ENCODE measurements at places on chromosomes 4 and X.

GRCh38 chr4:4677556-4678522 is 136.0 kb upstream of the STX18 start:
- peak; percentile 56 for DNase-seq

GRCh38 chrX:54926978-54927377 is 6.4 kb downstream of the TRO start:
- no peak for DNase-seq

GRCh38 chr4:26081795-26082498 is 167.9 kb downstream of the SMIM20 start:
- peak; percentile 47 for DNase-seq

GRCh38 chr4:188266386-188266785 is 127.1 kb downstream of the TRIML1 start:
- no peak for DNase-seq

- no peak for DNase-seq
Measured at GRCh38 chr4:112739442-112739841, 102.5 kb downstream of the LARP7 start.

- no peak for DNase-seq
Measured at GRCh38 chr4:106987311-106987710, 48.8 kb downstream of the DKK2 start.

- no peak for DNase-seq
Measured at GRCh38 chr4:119317990-119318389, 3.9 kb downstream of the FABP2 start.

GRCh38 chrX:74371425-74372222 is 49.7 kb upstream of the SLC16A2 start:
- no peak for DNase-seq

DNA sequence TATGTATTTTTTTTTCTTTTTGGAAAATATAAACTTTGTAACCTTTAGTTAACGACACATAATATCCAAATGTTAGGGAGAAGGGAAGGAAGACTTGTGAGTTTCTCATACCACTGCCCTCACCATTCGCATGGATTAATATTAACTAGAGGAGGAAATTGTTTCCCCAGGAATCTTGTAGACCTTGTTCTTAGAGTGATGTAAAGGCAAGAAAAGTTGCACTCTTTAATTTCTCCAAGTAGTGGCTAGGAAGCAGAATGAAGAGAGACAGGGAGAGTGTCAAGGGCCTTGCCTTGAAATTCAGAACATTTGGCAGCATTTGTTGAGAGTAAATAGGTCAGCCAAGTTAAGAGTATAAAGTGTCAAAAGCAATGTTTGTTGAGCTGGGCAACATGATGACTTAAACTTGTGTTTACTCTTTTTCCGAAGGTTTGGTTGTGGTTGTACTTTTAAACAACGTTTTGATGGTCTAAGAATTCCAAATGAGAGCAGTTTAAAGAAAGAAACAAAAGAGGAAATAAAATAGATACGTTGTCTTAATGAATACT is 105.7 kb downstream of the TENM3 start:
- no peak for DNase-seq

DNA sequence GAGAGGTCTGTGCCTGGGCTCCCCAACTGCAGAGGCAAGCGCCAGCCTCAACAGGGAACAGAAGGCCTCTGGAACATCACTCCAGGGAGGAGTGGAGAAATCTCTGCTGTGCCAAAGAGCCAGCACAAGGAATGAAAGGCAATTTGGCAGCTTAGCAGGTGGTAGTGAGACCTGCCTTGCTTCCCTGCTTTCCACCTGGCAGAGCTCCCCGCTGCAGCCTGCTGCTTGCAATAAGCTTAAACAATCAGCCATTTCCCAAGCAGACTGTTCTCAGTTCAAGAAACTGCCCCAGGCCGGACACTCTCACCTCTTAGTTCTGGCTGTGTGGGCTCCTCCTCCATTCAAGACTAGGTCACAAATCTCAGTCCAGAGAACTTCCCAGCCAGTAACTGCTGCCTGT is 370.6 kb downstream of the MAGEB5 start:
- DNase-seq = no peak

DNA sequence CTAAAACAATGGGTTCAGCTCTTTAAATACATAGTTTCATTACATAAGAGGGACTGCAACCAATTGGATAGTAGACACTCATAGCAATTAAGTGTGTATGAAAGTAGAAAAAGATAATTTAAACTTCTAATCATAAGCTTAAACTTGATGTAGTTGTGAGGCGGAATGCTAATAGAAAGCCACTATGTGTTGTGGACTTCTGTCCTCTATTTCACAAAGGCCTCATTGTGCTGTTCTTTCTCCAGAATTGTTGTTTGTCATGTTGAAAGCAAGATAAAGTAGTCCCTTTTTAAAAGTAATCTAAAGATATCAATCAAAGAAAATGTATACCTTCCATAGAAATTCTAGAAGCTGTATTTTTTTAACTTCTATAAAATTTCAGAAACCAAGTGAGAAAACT is 329.4 kb downstream of the KLHL4 start:
- DNase-seq = no peak

GRCh38 chr4:10051517-10052135 is 30.3 kb upstream of the SLC2A9 start:
- no peak for DNase-seq

- DNase-seq = peak; percentile 3
Measured at GRCh38 chr4:47913861-47914219, 543 bp downstream of the NFXL1 start.

DNA sequence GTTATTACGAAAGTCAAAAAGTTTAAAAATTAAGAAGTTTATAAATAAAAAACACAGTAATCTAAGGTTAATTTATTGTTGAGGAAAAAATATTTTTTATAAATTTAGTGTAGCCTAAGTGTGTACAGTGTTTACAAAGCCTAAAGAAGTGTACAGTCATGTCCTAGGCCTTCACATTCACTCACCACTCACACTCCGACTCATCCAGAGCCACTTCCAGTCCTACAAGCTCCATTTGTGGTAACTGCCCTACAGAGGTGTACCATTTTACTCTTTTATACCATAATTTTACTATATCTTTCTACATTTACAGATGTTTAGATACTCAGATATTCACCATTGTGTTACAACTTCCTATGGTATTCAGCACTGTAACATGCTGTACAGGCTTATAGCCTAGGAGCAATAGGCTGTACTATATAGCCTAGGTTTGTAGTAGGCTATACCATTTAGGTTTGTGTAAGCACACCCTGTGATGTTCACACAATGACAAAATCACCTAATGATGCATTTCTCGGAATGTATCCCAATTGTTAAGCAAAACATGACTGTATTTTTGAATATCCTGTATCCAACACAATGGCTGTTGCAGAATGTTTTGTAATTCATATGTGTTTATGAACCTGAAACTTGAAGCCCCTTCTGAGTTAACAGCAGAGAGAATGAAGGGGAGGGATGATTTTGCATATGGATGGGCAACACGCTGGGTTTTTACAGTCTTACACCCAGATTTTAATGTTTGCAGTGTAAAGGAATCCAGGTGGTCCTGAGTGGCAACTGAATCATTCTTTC is 3.1 kb downstream of the PPBP start:
- peak; percentile 56 for DNase-seq

DNA sequence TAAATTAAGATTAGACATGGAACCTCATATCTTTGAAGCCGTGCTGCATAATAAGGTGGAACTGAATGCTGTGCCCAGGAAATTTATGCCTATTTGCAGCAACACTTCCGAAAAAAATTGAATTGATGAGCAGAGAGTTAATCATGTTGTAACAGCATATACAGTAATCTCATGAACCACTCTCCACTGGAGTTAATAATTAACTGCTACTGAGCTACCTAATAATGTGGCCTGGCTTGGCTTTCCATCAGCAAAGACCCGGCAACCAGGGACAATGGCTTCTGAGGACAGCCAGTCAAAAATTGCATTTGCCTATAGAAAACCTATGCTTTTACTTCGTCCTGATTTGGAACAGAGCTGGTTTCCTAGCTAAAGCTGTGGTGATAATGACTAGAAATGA is 63.8 kb upstream of the GATB start:
- no peak for DNase-seq

DNA sequence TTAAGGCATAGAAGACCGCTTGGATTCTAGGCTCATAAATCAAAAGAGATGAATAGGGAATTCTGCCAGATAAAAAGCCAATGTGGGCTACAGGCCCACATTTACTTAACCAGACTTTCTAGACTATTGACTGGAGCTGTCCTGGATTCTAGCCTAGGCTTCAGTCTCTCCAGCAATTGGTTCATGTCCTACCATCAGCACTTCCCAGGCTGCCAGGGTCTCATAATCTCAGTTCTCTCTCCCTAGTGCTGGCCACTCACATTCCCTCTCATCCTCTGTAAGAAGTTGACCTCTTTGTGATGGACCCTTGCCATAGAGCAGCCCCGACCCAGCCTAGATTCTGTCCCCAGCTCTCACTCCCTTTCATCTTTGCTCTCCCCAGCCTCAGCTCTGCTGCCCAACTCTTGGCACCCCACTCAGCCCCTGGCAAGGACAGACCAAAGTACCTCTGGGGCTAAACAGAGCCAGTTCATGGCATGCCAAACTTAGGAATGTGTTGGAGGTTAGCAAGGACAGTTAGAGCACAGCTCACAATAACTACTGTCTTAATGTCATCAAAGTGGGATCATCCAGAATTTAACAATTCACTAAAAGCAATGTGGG is 396.2 kb downstream of the INPP4B start:
- DNase-seq = no peak

- peak; percentile 50 for DNase-seq
Measured at GRCh38 chr4:113878668-113879067, 100.8 kb downstream of the ARSJ start.

DNA sequence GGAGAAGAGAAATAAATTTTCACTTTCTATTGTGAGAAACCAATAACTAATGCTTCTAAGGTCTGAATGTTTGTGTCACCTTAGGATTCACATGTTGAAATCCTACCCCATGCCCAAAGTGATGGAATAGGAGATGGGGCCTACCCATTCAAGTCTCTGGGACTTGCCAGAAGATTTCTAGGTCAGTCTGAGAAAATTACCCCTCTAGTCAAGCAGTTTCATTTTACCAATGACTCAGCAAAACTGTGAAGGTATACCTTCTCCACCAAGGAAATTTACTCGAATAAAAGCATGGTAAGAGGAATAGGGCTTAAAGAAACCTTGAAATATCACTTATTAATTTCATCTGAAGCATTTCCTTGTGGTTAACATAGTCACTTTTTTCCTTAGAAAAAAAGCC is 23.5 kb upstream of the PAPSS1 start:
- DNase-seq = no peak
